ENCODE measurements at places on chromosomes 6 and 20. TPM values are rescaled to one million over a fixed set of nuclear protein-coding genes. Genes with fewer than 3 reads are reported as not detected.

The WFDC5 gene
- total RNA-seq, result not detected

The PPP2R5D gene
- 35.6 TPM for total RNA-seq

The BTBD9 gene
- 8.7 TPM for total RNA-seq

The HLA-C gene
- total RNA-seq, result 380 TPM

The BANF2 gene
- total RNA-seq, result not detected

The WFDC2 gene
- total RNA-seq, result not detected

The SMPDL3A gene
- 7.4 TPM for total RNA-seq

The OR12D3 gene
- total RNA-seq, result not detected

The GLP1R gene
- total RNA-seq, result not detected

The KCNQ2 gene
- not detected for total RNA-seq
